ENCODE measurements at places on chromosomes 7 and 10.
A peak's percentile ranks its signal among the peaks of the same experiment; 100 is the strongest.

DNA sequence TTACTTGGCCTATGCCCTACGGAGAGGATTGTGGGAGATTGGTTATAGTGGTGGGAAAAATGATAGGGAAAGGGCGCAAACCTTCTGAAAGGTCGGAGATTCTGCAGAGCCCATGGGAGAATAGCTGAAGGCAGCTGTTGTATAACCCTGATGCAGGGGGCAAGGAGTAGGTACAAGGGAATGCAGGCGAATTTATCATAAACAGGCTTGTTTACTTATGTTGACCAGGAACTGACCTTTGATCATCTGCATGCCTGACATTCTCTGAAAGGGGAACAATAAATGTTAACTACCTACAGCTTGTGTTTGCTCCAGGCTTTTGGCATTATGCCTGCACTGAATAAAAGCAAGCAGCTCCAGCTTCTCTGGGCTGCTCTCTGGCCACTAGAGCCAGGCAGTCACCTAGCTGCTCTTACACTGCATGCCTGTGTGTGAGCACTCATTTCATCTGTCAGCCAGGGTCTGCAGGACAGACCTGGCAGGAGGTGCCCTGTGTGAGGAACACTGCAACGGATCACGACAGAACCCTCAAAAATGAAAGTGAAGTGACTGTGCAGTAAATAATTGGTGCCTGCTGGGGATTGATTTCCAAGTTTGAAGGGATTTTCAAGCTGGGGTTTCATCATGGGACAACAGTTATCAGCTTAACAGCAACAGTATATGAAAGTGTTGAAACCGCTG lies 31.1 kb upstream of the ABCA13 start:
- peak; percentile 45 for DNase-seq

DNA sequence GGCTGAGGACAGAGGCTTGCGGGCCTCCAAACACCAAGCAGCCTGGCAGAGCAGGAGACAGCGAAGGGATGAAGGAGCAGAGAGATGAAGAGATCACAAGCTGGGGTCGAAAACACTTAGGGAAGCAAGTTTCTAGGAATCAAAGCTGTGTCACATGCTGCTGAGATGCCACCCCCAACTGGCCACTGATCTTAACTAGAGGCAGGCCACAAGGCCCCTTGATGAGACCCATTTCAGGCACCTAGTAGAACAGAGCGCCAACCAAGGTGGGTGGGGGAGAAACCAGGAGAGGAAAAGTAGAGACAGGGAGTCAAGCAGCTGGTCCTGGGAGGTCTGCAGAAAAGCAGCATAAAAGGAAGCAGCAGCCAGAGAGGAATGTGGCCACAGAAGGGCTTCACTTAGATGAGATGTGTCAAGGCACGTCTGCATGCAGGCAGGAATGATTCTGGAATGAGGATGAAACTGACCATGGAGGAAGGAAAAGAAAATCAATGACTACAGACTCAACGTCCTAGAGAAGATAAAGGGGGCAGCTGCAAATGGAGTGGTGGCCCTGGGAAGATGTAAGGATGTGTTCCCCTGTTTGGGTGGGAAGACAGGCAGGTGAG lies 85.0 kb upstream of the DDC start:
- DNase-seq, result no peak

GRCh38 chr10:78915190-78915518 lies 153.6 kb upstream of the ZMIZ1 start:
- no peak for DNase-seq

DNA sequence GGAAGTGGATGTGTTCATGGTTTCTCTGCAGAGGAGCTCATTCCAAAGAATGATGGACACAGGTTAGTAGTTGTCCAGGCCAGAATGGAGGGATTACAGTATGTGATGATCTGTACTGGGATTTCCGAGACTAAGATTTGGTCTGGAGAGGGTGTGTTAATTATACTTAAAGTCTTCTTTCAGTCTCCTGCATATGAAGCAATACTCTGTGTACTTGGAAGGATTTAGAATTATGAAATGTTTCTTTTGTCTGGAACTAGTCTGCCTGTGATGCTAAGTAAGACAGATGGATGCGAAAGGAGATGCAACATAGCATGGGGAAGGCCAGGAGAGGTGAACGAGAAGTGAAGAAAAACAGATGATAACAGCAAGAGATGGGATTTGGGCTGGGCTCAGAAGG lies 305.1 kb upstream of the LYZL1 start:
- DNase-seq, result no peak

DNA sequence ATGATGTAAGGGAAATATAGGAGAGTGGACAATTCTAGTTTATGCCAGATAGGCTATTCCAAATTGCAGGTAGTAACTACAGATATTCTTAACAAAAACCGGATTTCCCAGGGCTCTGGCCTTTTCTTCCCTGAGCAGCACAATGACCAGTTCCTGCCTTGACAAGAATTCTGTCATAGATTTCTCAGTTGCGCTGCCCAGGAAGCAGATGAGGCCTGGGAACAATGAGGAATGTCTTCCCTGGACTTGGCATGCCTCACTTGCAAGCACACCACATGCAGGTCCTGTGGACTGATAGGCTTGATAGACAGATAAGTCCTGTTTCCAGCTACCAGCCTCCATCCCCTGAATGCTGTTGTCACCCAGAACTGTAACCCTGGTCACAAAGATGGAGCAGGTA lies 174.5 kb upstream of the PRSS58 start:
- DNase-seq, result no peak

- no peak for DNase-seq
Measured at GRCh38 chr7:156537006-156537405, 103.6 kb upstream of the RNF32 start.

DNA sequence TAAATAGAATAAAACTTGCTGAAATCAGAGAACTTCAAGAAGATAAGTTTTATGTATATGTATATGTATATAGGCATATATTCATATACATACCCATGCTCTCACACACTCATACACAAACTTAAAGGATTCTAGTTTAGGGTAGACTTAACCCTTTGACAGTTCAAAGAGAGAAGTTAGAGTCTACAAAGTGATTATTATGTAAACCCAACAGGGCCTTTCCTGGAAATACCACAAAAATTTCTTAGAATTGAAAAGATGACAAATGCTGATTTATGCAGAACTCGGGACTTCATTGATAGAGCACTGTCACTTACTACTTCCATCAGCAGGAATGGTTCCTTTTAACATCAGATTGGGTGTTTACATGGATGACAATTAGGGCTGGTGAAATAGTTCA lies 763.5 kb downstream of the AUTS2 start:
- no peak for DNase-seq

DNA sequence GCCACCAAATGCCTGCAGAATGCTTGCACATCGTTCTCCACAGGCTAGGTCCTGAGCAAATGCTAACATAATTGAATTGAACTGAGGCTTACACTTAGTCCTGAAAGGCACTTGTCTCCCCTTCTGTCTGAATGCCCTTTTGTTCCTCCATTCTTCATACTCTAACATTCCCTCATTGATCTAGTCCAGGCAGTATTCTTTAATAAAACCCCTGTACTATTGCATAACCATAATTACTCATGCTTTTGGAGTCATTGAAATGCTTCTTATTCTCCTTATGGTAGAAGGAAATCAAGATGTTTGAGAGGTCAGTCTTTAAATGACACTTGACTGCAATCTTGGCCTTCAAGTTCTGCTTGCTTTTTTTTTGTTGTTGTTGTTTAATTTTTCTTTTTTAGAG lies 7.1 kb downstream of the PI4K2A start:
- DNase-seq, result no peak

DNA sequence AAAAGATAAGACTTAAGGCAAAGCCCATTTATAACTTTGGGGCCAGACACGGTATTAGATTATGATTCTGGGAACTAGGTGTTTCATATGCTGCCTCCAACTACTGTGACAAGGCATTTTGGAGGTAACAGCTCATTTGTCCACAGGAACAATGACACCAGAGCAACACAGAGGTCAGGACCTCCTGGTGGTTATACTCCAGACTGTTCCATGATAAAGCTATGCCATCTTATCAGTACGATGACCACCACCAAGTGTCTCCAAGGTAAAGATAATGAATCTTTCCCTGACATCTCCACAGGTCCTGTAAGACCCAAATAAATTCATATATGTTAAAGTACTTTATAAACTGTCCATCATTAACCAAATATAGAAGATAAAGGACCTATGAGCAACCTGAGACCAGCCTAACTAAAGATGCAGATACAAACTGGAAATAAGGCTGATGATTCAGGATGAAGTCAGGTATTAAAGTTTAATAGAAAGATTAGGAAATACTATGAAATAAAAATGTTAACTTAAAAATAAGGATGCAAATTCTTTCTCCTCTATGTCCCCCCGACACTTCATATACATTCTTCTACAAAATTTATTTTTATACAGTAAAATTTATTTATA lies 26.2 kb downstream of the CUL2 start:
- no peak for DNase-seq

DNA sequence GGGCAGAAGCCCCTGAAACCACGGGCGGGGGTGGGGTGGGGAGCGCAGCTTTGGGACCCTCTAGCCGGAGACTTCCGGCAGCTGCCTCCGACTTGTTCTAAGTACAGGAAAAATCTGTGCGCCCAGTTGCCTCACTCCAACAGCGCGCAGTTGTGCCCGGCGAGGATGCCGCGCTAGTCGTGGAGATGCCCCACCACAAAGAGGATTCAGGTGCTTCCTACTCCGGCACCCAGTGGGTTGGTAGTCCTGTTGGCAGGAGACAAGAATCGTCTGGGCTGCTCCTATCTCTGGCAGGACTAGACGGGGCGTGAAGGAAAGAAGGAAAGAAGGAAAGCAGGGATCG lies 465 bp upstream of the NPY start:
- no peak for DNase-seq

- no peak for DNase-seq
Measured at GRCh38 chr7:90736968-90737939, 141.1 kb downstream of the CDK14 start.

GRCh38 chr7:43505412-43505811 lies 77.5 kb upstream of the STK17A start:
- no peak for DNase-seq

GRCh38 chr10:49072166-49072885 lies 43.0 kb downstream of the VSTM4 start:
- DNase-seq, result no peak

DNA sequence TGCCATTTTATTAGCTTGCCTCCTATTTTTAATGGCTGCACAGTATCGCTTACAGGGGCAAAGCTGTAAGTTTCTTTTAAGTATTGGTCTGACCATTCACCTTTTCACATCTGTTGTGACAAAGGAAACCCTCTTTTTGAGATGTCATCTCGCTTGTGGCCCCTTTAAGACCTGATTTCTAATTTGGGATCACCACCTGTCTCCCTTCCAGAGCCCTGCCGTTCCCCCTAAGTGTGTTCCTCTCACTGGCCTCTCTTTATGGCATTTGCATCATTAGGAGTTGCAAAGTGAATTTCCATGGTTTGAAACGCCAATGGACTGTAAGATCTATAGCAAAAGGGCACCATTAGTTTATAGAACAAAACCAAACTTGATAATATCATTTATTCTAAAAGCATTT lies 1.4 kb downstream of the EPDR1 start:
- no peak for DNase-seq

DNA sequence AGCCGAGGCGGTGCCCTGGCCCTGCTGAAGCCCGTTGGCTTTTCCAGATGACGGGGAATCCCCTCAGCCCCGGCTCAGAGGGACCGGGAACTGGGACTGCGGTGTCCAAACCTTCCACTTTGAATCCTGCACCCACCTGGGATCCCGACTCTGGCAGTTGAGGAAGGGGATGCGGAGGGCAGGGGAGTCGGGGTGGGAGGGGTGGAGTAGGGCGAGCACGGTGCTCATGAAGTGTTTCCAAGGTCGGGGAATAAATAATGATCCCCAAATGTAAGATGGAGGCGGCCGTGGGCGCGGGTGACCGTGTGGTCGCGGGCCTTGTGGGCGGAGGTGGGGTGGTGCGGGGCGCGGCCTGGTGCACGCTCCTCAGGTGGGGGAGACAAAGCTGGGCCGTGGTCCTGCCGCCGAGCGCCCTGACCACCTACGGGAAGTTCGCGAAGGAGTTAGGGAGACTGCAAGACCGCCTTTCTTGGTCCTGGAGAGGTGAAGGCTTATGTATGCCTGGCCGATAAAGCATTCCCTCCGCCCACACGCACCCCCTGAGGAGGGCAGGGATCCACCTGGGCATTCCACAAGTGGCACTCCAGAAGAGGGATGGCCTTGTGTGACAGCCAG lies 1.4 kb downstream of the MTURN start:
- DNase-seq, result no peak

DNA sequence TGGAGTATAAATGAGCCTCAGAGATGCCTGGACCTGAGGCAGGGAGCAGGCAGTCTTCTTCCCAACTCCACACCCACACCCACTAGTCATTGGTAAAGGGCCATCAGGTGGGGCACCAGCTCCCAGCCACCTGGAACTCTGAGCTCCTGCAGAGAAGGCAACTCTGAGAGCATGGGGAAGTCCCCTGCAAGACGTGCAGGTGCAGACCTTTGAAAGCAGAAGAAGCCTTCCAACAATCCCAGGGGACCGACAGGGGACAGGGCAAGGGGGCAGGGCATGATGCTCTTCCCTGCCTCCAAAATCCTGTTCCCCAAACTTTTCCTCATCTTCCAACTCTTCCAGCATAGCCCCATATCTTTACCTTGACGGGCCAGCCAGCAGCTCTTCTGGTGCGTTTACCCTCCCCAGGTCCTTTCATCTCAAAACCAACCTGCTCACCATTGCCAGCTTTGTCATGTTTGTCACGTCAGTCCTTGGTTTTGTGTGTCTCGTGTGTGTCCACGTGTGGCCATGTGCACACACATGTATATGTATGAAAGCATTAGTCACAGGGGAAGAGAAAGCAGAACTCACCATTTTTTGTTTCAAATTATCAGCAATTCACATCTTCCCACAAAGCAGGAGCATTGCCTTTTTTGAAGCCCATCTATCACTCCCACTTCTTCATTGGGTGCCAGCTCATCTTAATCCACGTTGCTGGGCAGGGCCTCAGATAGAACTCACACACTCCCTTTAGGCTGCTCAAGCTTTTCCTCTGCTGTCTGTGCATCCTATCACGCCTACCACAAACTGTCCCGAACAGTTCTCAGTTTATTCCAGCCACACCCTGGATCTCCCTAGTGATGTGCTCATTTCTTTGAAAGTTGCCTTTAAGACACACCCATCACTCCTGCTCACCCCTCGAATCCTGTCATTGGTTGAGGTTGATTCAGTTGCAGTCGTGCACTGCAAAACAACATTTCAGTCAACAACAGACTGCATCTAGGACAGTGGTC lies 41.0 kb upstream of the AMPH start:
- no peak for DNase-seq

DNA sequence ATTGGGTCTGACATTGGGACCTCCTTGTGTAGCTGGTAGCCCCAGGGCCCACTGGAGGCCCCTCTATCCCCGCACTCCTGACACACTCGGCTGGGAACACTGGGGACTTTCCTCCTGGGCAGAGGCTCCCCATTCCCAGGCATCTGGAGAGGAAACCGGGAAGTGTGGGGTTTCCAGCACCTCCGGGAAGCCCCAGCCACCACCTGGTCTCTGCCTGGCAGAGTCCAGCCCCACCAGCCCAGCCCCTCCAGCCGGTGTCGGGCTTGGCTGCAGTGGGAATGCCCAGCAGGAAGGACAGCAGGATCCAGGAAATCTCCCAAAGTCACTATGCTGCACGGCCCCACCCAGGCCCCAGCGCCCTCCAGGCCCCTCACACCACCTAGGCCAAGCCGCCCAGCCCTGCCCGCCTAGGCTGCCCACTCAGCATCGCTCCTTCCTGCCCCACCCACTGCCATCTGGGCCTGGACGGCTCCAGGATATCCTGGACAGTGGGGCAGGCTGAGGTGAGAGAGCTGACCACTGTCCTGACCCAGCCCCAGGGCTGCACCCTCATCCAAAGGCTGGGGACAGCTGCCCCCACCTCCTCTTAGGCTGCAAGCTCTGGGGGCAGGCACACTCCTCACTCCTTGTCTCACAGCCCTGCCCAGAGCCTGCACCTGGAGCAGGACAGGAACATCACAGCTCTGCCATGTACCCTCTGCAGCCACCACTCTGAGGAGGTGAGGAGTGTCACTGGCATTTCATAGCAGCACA lies 11.8 kb downstream of the RASGEF1A start:
- DNase-seq, result no peak
